ENCODE measurements at places on chromosomes 12 and 14.

DNA sequence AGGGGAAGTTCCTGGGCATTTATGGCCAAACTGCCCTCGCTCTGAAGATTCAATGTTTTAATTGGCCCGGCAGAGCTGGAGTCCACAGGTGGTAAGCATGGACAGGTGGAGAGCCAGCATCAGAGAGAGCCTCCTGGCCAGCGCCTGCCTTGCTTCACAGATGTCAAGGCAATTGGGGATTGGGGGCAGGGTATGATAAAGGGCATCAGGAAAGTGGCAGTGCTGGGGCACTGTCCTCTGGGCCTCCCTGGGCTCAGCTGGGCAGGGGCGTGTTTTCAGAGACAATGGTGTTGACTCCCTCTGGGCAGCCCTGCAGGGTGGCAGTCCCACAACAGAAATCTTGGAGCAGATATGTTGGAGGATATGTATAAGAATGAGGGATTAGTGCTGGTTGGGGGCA lies 237.3 kb downstream of the CACNA1C start:
- no peak for DNase-seq

GRCh38 chr12:121288986-121289385 lies 7.5 kb downstream of the CAMKK2 start:
- no peak for DNase-seq

DNA sequence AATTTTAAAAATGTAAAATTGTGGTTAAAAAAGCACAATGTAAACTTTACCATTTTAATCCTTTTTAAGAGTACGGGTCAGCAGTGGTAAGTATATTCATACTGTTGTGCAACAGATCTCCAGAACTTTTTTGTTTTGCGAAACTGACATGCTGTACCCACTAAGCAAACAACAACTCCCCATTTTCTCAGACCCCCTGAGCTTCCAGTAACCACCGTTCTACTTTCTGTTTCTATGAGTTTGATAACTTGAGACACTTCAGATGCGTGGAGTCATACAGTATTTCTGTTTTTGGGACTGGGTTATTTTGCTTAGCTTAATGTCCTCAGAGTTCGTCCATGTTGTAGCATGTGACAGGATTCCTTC lies 38.0 kb downstream of the CHST11 start:
- DNase-seq, result no peak

- no peak for DNase-seq
Measured at GRCh38 chr14:100407376-100408102, 84.4 kb downstream of the SLC25A47 start.

GRCh38 chr14:50783563-50783962 lies 47.4 kb downstream of the NIN start:
- DNase-seq, result no peak

GRCh38 chr12:32502693-32503502 lies 103.5 kb downstream of the FGD4 start:
- DNase-seq, result peak; percentile 66

GRCh38 chr14:59925797-59926196 lies 5.9 kb downstream of the LRRC9 start:
- DNase-seq, result no peak

GRCh38 chr12:88035907-88036289 lies 6.7 kb upstream of the C12orf50 start:
- DNase-seq, result no peak

DNA sequence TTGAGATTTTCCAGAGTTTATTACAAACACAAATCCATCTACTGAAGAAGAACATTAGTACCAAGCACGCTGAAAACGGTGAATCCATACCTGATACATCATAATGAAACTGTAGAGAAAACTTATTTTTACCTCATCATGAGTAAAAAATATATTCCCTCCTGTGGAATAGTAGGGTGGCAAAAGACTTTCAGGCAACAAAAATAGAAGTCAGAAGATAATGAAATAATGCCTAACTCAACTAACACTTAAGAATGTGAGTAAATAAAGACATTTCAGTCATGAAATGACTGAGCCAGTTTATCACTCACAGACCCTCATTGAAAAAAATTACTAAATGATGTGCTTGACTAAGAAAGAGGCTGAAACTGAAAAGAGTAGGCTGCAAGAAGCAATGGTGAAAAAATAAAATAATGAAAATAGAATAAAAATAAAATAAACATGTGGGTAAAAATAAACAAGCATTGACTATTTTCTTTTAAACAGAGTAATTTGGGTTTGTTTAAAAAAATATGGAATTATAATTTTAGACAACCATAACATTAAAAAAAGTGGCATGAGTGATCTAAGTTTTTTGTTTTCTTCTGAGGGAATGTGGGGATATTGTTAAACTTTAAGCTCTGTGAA lies 148.6 kb downstream of the ASCL1 start:
- DNase-seq, result no peak

DNA sequence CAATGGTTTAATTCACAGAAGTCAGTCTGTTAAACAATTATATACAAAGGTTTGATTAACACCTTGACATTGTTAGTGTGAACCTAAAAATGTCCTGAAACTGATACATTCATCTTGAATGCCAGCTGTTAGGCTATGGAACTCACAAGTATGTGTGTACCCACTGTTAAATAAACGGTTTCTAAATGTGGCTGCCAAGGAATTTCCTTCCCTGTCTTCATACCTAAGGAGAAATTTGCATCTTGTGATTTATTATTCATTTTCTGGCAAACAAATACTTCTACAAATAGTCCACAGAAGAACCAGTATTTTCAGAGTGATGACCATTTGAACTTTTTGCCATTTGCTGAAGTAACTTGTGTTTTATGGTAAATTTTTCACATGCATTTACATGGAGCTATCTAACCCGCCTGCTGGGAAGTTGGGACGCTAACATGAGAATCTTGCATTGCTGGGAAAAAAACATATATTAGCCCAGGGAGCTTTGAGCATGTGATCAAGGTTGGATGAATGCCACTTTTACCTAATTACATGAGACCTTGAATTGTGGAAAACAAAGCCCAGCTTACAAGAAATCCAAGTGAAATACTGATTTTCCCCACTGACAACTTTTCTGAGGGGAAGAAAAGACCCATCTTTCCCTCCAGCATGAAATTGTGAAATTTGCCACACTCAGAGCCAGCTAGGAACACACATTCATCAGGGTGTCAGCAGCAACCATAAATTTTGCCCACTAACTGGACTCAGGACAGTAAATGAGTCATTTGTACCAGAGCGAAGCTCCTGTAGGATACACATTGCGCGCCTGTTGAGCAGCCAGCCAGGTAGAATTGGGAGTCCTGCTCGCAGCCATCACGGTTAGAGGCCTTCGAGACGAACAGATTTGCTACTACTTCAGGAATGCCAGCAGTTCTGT lies 118.0 kb downstream of the KICS2 start:
- DNase-seq, result peak; percentile 40

- no peak for DNase-seq
Measured at GRCh38 chr14:55347040-55347439, 64.6 kb downstream of the ATG14 start.

All from EH (cell line).